Stimulated activated naive CD8-positive, alpha-beta T cell treated with anti-CD3 and anti-CD28 coated beads, Interleukin-15, amount 100 ng/mL, for 72 hours (primary cell): ENCODE measurements at places on chromosomes 5 and 9.

DNA sequence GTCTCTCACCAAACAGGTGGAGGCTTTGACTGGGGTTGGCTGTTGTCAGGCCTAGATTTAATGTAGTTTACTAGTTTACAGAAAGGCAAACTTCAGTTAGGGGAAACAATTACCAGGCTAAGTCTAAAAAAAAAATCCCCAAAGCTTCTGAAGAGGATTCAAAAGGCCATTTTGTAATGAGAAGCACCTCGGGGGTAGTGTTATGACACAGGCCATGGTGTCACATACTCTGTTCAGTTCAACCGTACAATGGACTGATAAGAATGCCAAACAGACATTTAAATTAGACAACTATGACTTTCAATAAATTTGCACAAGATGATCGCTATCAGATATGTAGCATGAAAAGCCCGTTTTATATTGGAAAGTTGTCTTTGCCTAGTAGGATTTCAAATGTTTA, 120.1 kb upstream of the PCA3 start:
- no peak for DNase-seq

DNA sequence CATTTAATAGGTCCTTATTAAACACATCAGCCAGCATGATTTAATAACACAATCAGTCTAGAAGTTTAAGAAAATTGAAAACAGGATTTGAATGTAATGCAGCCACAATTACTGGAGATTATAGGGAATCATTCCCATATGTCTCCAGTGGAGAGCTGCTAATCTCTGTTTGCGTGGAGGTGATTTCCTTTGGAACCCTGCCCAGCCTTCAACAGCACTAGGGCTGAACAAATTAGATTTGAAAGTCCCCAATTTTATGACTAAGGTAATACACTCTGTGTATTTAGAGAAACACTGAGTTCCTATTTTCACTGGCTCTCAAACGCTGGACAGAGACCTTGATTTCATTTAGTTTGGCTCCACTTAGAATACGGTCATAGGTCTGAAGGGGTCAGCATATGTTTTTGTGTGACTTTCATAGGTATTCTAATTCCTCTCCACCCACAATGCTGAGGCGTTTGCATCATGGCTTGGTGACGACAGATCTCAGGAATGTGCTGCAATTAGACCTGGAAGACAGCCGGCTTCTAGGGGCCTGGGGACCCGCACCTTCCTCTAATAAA, 508.3 kb downstream of the EBF1 start:
- DNase-seq: no peak

DNA sequence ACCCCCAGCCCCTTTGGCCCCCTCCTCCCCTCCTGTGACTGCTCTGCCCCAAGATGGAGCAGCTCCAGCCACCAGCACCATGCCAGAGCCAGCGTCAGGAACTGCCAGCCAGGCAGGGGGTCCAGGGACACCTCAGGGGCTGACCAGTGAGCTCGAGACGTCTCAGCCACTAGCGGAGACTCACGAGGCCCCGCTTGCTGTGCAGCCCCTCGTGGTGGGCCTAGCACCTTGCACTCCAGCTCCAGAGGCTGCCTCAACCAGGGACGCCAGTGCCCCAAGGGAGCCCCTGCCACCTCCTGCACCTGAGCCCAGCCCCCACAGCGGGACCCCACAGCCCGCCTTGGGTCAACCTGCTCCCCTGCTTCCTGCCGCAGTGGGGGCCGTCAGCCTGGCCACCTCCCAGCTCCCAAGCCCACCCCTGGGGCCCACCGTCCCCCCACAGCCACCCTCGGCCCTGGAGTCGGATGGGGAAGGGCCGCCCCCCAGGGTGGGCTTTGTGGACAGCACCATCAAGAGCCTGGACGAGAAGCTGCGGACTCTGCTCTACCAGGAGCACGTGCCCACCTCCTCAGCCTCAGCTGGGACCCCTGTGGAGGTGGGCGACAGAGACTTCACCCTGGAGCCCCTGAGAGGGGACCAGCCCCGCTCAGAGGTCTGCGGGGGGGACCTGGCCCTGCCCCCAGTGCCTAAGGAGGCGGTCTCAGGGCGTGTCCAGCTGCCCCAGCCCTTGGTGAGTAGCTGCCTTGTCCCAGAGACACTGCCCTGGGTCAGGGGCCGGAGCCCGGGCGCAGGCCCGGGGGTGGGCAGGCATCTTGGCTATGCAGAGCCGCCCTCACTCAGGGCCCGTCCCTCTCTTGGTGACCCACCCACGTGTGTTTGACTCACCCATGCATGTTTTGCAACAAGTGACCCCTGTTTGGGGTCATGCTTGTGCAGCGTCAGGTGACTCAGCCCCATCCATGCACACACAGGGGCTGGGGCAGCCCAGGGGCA, 105.2 kb downstream of the WNK2 start:
- DNase-seq: no peak

DNA sequence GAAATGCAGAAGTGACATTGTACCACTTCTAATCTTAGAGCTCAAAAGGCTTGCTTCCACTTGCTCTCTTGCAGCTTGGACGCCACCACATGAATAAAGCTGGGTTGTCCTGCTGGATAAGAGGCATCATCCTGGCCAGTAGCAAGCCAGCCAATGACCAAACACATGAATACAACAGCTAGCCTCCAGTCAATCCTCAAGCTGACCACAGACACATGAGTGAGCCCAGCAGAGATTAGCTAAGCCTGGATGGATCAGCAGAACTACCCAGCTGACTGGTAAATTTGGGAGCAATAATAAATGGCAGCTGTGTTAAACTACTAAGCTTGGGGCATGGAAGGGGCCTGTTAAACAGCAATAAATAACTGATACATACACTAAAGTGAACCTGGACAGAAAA, 121.1 kb upstream of the SLC12A2 start:
- no peak for DNase-seq

DNA sequence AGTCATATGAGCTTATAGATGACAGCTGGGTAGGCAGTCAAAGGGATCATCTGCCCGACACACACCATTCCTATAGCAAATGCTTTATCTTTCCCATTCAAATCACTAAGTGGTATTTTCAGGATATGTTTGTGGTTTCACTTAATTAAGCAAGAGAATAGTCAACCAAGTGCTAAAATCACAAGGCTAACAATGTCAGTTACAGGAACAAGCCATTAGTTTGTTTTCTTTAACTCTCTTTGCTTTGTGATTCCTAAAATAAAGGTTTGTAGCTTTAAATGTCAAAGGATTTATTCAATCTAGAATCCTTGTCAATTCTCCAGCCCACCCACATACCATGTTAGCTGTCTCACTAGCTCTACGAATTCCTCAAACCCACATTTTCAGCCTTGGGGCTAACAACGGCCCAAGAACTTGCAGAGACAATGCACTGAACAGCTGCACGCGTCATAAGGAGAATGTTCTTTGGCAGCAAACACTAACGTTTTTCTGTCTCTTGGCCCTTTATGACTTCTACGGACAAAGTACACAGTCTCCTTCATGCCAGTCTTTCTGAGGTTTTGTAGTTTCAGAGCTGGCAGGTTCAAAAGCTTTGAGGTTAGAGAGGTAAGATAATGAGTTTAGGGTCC, 56.6 kb downstream of the ELAVL2 start:
- no peak for DNase-seq

DNA sequence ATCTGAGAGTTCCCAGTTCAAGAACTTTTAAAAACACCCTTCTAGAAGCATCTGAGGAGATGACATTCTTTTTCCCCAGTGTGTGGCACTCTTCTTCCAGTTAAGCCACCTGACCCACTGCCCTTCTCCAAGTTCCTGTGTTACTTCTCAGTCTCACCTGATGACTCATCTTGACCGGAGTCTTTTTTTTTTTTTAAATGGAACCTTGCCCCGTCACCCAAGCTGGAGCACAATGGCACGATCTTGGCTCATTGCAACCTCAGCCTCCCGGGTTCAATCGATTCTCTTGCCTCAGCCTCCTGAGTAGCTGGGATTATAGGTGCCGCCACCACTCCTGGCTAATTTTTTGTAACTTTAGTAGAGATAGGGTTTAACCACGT, 224.1 kb upstream of the DAB2 start:
- DNase-seq: no peak

- no peak for DNase-seq
These were observed 13.7 kb downstream of the IRX4 start for GRCh38 chr5:1868886-1869475.

- no peak for DNase-seq
These were observed 405.2 kb downstream of the ZNF608 start for GRCh38 chr5:124341066-124341858.

DNA sequence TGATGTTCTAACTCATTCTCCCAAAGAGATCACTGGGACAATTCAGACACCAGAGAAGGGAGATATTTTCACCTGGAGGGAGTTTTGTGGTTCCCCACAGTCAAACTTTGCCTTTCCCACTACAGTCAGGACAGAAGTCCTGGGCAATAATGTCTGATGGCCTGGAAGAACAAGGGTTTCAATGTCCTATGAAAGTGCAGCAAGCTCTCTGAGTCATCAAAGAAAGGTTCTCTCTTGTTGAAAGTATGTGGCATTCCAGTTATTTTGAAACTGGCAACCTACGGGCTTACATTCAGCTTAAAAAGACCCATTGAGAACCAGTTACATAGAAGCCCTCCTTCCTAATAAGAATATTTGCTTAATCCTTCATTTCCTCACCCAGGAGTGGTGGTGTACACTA, 103.9 kb downstream of the INSYN2B start:
- DNase-seq: no peak

- DNase-seq: no peak
These were observed 20.0 kb upstream of the CD180 start for GRCh38 chr5:67216564-67216963.

- no peak for DNase-seq
These were observed 7.6 kb downstream of the OTULIN start for GRCh38 chr5:14672082-14672481.

DNA sequence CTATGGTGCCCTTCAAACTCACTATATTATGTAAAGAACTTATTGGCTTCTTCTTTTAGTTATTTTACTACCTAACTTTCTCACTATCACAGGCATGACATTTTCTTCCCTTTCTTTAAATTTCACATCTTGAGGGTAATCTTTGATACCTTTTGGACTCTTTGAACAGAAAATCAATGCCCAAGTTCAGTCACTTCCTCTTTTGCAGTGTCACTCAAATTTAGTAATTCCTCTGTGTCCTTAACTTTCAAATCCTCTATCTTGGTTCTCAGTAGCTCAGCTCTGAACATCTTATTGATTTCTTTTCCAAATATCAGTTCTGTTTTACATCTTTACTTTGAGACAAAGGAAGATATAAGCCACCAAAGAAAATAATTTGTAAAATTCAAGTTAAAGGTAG, 25.5 kb downstream of the CNTLN start:
- no peak for DNase-seq

- DNase-seq: no peak
These were observed 36.1 kb downstream of the TAF11L14 start for GRCh38 chr5:17670353-17670752.

DNA sequence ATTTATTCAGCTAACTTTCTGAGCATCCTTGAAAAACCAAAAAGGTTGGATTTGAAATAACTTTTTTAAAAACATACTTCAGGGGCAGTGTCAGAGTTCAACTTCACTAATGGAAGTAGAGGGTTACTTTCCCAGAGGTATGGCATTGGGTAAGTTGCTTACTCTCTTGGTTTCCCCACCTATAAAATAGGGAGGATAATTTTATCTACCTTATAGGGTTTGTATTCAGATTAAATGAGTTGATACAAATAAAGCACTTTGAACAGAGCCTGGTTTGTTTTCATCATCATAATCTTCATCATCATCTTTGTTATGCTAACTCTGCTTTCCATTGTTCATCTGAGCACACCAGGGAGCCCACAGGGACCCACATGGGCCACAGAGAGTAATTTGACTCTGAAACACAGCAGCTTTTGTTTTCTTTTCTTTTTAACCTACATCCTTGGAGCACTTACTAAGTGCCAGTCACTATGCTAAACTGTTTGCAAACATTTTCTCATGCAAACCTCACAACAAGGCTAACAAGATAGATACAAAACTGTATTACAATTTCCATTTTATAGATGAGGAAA, 179.1 kb upstream of the SLC24A2 start:
- no peak for DNase-seq

- no peak for DNase-seq
These were observed 13.1 kb upstream of the DYNC2I2 start for GRCh38 chr9:128669786-128670185.

DNA sequence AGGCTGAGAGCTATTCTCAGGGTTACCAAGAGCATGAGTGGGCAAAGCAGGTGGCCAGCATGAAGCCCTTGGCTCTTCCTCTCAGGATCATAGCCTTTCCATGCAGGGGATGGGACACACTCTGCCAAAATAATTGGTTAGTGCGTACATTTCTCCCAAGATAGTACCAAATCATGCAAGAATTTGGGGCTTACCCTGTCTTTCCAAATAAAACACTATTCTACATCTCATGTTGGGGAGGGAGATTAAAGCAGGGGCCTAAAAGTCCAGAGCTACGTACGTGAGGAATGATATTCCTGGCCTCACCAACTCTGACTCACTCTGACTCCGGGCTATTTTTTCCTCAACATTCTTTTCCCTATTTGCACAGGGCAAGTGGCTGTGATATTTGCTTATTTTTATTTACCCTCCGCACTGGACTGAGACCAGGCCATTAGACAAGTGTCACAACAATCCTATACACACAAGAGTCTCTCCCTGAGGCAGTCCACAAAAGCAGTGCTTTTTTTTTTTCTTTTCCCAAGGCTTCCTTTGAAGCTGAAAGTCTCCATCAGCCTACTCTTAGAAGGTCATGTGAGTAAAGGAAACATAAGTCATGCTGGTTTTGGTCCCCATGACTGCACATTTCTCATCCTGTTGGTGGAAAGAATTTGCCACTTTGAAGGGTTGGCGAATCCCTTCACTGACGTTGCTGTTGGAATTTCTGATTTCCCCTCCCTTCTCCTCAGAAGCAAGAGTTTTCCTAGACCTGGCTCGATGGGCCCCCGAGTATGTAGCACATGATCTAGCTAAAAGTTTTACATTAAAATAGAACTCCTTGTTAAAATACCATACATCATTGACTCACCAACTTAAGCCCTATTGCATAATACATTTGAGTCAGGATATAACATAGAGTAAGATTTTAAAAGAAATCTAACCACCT, 40.0 kb downstream of the TMEM252 start:
- no peak for DNase-seq

- no peak for DNase-seq
These were observed 186.3 kb downstream of the KDM4C start for GRCh38 chr9:6944093-6944551.

DNA sequence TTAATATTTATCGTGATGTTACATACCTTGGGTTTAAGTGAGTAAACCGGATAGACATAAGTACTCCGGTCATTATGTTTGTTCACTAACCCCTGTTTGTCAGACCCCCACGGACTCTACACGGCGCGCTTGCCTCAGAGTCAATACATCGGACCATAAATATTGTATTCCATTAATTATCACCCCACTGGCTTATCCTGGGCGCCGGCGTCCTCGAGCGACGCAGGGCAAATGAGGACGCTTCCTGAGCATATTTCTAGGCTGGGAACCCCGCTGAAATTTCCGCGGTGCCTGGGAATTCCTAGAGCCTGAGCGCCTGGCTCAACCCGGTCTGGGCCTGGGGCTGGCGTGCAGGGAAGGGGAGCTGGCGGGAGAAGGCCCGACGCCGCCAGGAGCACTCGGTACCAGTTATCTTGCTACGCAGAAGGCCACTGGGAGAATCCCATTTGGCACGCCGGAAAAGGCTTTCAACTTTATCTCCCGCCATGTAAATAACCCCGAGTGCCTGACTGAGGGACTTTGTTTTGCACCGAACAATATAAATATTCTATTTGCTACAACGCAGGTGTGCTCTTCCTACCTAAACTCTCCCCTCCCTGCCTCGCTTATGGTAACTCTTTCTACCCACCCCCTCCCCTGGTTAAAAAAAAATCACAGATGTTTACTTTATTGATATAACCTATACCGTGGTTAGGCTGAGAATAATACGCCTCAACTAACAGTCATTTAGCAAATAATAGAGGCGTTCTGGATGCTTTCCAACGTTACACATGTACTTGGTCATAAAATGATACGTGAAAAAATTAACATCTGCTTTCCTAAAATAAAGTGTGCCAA, 19.4 kb downstream of the NR2F1 start:
- DNase-seq: no peak
